ENCODE measurements at places on chromosomes 4 and X.

GRCh38 chr4:26343038-26343398 lies 22.2 kb downstream of the RBPJ start:
- DNase-seq, result no peak

DNA sequence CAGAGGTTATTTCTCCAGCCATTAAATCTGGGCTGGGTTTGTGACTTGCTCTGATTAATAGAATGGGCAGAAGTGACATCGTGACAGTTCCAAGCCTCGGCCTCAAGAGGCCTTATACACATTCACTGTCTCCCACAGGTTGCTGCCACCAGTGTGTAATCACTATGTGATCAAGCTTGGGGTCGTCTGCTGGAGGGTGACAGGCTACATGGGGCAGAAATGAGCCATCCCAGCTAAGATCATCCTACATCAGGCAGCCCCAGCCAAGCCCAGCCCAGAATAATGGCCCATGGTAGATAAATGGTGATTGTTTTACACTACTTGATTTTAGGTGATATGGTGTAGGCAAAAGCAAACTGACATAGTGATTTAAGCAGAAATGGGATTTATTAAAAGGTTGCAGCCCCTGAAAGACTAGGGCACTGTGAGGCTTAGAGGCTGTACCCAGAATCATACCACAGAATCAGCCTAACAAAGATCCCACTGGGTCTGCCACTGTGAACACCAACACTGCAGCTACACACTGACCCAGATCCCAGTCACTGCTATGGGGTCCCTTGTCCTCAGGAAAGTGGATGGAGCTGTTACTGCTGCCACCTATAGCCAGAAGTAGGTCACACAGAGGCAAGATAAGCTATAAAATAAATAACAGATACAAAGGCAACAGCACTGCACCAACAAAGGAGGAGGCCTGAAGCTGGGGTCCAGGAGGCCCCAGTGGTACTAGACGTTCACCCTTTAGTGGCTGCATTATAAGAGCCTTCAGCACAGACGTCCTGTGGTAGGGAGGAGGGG lies 159.6 kb upstream of the RBPJ start:
- no peak for DNase-seq

DNA sequence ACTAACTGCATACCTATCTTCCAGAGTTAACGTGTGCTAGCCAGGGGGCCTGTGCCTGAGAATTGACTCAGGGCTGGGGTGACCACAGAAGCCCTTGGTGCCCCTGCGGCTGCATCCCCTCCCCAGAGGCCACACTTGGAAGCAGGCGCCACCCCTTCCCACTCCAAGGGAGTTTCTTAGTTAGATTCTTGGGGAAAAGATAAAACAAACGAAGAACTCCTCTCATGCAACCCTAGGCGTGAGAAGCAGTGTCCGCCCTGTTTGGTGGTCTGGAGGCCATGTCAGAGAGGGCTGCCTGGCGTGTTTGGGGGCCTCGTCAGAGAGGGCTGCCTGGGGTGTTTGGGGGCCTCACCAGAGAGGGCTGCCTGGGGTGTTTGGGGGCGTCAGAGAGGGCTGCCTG lies 50.3 kb upstream of the HGFAC start:
- DNase-seq, result no peak

DNA sequence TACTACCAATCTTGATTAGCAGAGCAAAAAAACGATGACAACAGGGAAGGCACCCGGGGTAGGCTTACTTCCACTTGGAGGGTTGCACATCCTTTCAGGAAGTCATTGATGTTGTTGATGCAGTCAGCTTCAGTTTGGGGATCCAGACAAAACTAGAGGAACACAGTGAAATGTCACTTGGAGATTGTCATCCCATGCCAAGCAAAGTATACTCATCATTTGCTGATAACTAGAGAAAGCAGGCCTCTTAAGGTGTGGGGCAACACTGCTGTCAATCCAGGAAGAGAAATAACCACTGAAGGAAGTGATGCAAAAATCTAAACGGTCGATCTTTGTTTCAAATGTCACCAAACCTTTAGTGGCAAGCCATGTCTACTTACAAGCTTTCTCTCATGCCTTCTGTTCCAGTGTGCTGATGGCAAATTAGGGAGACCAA lies 1.4 kb downstream of the ARHGEF6 start:
- no peak for DNase-seq

- no peak for DNase-seq
These were observed 143.1 kb downstream of the BTC start for GRCh38 chr4:74651198-74651597.

DNA sequence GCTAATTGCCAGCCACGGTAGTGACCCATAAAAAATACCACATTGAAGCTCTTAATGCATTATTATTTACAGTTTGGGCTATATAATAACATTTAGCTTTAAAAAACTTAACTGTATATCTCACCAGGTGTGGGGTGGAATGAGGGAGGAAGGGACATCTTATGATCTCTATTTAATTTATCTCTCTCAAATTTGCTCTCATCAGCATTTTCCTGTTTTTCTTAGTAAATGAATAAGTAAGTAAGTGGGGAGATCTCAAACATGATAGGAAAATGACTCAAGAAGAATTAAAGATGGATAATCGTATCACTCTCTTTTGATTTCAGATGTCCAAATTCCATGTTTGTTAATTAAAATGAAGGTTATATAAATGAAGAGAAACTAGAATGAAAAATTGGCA lies 200.7 kb upstream of the NR3C2 start:
- no peak for DNase-seq

DNA sequence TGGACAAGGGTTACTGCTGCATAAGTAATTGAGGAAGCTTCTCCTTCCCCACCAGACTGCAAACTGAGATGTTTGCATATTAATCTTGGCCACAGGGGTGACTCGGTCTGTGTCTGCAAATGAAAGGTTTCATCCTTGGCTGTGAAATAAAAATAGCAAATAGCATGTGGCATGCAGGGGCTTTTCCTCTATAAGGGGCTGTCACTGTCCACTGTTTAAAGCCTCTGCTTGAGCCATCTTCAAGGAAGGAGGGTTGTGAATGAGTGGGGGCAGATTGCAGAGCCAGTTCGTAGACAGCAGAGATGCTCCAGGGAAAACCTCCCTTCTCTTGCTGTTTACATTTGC lies 33.3 kb downstream of the TMSB4X start:
- DNase-seq, result no peak

DNA sequence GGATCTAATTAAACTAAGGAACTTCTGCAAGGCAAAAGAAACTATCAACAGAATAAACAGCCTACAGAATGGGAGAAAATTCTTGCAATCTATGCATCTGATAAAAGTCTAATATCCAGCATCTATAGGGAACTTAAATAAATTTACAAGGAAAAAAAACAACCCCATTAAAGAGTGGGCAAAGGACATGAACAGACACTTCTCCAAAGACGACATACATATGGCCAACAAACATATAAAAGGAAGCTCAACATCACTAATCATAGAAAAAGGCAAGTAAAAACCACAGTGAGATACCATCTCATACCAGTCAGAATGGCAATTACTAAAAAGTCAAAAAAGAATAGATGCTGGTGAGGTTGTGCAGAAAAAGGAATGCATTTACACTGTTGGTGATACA lies 134.8 kb upstream of the PAQR3 start:
- no peak for DNase-seq

DNA sequence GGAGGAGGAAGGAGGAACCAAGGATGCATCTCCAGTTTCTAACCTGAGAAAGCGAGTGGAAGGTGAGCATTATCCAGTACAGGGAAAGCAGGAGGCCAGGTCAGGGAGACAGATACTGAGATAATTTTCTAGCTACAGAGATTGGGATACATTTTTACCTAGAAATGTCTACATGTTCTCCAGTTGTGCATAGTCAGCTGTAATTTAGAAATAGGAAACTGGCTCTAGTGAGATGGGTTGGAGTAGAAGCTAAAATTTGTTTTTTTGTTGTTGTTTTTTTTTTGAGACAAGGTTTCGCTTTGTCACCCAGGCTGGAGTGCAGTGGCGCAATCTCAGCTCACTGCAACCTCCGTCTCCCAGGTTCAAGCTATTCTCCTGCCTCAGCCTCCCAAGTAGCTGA lies 71.3 kb downstream of the FNIP2 start:
- no peak for DNase-seq

GRCh38 chr4:123433573-123433972 lies 37.0 kb downstream of the SPRY1 start:
- no peak for DNase-seq

DNA sequence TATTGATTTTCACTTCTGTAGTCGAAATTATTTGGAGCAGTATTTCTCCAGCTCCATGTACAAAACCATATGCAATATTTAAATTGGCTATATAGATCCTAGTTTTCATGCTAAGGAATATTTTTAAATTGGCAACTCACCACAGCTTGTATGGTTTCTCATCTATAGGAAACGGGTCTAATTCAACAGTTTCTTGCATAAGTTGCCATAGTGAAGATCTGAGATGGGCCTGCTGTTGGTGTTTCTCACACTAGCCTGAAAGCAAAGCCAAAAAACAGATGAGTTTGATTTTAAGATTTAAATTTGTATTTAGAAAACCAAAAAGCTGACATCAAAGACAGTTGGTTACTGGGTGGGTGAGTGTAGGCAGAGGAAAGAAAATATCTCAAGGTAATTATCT lies 5.5 kb downstream of the MAPK10 start:
- no peak for DNase-seq
